ENCODE measurements at places on chromosomes 2 and 18.

GRCh38 chr18:13868501-13869271 is 44.7 kb downstream of the MC5R start:
- DNase-seq = no peak

DNA sequence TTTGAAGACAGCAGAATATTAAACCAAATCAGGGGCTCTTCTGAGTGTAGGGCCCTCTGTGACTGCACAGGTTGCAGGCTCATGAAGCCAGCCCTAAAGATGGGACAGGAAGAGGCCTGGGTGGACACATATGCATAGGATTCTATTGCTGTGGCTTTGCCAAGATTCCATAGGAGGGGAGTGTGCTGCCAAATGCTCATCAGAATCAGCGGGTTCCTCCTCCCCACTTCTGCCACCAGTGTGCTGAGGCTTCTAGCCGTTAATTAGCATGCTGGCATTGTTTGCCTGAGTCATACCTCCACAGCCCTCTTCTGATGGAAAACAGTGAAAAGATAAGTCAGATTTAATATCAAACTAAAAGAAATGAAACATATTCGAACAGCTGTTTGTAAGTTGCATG is 103.9 kb upstream of the TMEFF2 start:
- DNase-seq = no peak

DNA sequence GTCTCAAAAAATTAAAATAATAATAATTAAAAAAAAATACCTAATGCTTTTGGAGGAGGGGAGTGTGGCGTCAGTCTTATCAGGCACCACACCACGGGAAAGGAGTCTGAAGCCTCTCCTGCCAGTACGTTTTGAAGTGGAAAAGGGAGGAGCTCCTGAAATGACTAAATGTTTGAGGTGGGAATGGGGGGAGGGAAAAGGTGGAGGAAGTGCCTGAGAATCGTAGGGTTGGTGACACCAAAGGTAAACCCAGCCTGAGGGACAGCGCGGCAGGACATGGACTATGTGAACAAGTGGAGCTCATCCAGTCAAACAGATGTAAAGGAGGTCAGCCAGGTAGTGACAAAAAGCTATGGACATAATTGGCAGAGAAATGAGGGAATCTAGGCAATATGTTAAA is 42.2 kb upstream of the EPHA4 start:
- DNase-seq = no peak

- no peak for DNase-seq
These were observed 88.2 kb downstream of the GALNT14 start for GRCh38 chr2:31049916-31050588.

GRCh38 chr2:173149491-173149890 is 73.8 kb downstream of the MAP3K20 start:
- peak; percentile 13 for DNase-seq

DNA sequence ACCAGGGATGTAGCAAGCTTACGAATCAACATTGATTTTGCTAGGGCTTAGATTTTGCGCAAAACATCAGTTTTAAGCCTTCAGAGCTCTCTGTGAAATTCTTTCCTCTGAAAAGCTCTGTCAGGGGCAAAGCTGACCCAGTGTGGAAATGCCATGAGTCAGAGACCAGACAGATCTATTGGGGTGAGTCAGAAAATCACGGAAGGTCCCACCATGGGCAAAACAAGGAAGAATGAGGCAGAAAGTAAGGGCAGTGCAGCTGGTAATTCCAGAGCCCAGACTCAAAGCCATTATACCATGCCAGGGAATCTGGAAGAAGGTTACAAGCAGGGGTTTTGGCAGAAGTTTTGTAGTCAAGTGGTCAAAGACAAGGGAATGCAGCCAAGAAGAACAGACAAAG is 256.6 kb upstream of the CTAGE1 start:
- no peak for DNase-seq

DNA sequence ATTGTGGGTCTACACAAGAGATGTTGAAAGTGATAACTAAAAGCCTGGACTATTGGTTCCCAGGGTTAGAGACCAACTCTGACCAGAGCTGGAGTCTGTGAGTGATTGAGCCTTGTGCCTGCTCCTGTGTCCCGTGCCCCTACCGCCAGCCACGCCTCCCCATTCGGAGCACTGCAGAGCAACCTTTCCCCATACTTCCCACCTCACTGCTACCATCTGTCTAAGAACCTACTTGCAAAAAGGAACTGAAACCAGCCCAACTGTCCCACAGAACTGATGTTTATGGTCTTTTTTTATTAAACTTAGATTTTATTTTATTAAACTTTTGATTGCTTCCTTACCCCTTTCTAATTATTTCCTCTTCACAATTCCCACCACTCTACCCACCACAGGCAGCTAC is 300.3 kb upstream of the MGAT5 start:
- no peak for DNase-seq

DNA sequence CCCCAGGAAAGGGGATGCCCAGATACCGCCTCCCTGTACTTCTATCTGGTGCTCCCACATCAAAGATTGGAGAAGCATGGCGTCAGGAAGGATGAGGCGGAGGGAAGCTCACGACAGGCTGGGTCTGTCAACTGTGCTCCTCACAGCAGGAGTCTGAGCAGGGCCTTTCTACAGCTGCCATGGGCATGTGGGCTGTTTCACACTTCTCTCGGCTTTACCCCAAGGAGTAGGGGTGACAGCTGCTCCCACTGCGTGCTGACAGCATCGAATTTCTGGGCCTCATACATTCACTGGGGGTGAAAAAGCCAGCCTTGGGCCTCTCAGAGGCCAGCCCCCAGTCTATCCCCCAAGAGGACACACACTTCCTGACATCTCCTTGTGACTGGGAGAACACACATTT is 21.1 kb downstream of the NEURL3 start:
- no peak for DNase-seq

DNA sequence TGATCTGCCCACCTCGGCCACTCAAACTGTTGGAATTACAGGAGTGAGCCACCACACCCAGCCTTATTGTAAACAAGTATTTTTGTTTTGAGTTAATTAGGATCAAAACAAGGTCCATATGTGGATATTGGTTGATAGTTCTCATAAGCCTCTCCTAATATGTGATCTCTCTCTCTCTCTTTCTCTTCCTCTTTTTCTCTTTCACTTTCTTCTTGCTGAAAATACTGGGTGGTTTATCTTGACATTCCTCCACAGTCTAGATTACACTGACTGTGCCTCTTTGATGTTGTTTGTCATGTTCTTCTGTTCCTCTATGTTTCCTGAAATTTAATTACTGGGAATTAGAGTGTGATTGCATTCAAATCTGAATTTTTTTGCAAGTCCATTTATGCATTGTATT is 547.5 kb upstream of the NRXN1 start:
- DNase-seq = no peak

DNA sequence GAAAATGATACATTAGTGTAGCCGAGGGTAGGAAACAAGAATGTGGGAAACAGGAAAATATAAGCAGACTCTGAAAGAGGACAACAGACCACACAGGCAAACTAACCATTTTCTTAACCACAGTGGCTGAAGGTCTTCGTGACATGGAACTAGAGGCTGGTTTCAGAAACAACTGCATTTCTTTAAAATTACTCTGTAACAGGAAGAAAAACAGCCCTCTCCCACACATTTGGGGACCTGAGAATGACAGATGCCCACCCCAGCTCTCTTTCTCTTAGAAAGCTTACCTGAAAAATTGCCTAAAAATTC is 13.8 kb upstream of the SLC25A52 start:
- no peak for DNase-seq

GRCh38 chr2:28346587-28346986 is 46.1 kb upstream of the FOSL2 start:
- no peak for DNase-seq

DNA sequence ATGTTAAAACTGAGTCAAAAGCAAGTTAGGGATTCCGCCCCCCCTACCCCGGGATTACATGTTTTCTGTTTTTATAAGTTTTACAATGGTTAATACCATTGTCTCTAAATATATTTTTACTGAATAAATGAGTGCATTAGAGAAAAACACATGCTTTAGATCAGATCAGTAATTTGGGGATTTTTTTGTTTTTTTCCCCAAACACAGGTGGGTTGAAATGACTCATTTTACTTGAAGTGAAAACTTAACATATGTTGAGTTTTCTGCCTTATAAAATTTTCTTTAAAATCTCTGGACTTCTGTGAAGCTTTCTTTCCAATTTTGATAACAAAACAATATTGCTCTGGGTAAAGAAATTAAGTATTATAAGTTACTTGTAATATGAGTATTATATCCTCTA is 114.4 kb downstream of the AGPS start:
- DNase-seq = no peak

GRCh38 chr2:45821558-45822271 is 170.2 kb downstream of the PRKCE start:
- DNase-seq = no peak

GRCh38 chr2:86213699-86214502 is 14.6 kb downstream of the MRPL35 start:
- no peak for DNase-seq

- DNase-seq = no peak
These were observed 14.2 kb upstream of the LIPG start for GRCh38 chr18:49547701-49548100.

DNA sequence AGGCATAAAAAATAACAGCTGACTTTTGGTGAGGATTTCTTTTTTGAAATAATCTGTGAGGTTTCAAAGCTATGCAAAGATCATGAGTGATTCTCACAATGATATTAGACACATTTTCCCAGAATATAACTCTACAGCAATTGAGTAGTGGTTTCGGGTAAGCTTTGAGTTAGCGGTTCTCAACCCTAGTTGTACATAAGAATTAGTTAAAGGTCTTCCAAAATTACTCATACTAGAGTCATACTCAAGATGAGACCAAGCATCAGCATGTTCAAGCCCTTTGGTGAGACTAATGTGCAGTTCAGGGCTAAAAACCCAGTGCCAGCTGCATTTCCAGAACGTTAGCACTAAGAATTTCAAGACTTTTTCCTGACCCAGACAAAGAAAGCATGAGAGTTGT is 31.1 kb downstream of the DSG4 start:
- no peak for DNase-seq

GRCh38 chr2:160909781-160910242 is 250.4 kb upstream of the TANK start:
- DNase-seq = no peak
